ENCODE measurements at places on chromosomes 6 and 20. TPM values are rescaled to one million over a fixed set of nuclear protein-coding genes. Genes with fewer than 3 reads are reported as not detected.

Gene RBPJL
- not detected for total RNA-seq

Gene NKX2-4
- not detected for total RNA-seq

Gene SIRPG
- total RNA-seq: not detected

Gene CALHM4
- total RNA-seq: not detected

Gene SAPCD1
- total RNA-seq: 2.7 TPM

Gene TBXT
- total RNA-seq: not detected

Gene MRPL18
- total RNA-seq: 103 TPM

Gene SEMG2
- total RNA-seq: not detected

Gene WASF1
- total RNA-seq: 9.8 TPM

Gene SLC35D3
- total RNA-seq: 0.05 TPM

Gene TRIM40
- not detected for total RNA-seq

Gene EIF6
- total RNA-seq: 422 TPM

Gene TULP1
- not detected for total RNA-seq

Gene HLA-DQB1
- total RNA-seq: not detected

Gene PRRT1
- total RNA-seq: 0.69 TPM

Gene CENPW
- 40.2 TPM for total RNA-seq

Gene GDAP1L1
- not detected for total RNA-seq

Gene DNAH8
- total RNA-seq: not detected

Gene NOX3
- total RNA-seq: not detected

Gene CGA
- total RNA-seq: 0.21 TPM

Gene PKHD1
- total RNA-seq: not detected

Gene EPPIN
- not detected for total RNA-seq

Gene MYMX
- not detected for total RNA-seq

Gene KIF3B
- 24.4 TPM for total RNA-seq

Gene FAXC
- total RNA-seq: 6.4 TPM

Gene SLC22A2
- not detected for total RNA-seq

Gene FARS2
- total RNA-seq: 11.5 TPM

Gene MED20
- total RNA-seq: 16.1 TPM

Gene C6orf15
- total RNA-seq: not detected

Gene RAET1E
- total RNA-seq: 3.2 TPM

Gene SLC22A1
- total RNA-seq: 2.5 TPM

Gene PGM3
- 27.1 TPM for total RNA-seq

Gene PSMB1
- 241 TPM for total RNA-seq

Gene BPHL
- 22.9 TPM for total RNA-seq

Gene SLC26A8
- not detected for total RNA-seq

Gene WFDC2
- total RNA-seq: not detected

Gene BANF2
- total RNA-seq: not detected

Gene NOTCH4
- total RNA-seq: 0.36 TPM

Gene OLIG3
- not detected for total RNA-seq

Gene WFDC6
- total RNA-seq: not detected

Gene SCUBE3
- total RNA-seq: 0.03 TPM

Gene PRL
- not detected for total RNA-seq

Gene DDX43
- total RNA-seq: not detected

Gene PPIL6
- 2.9 TPM for total RNA-seq

Gene PXMP4
- 4.8 TPM for total RNA-seq

Gene TMC2
- not detected for total RNA-seq

Gene TPD52L2
- 125 TPM for total RNA-seq

Gene TAGAP
- not detected for total RNA-seq

Gene NTSR1
- total RNA-seq: 0.10 TPM

Gene LAMA4
- total RNA-seq: 1.7 TPM

Gene SPATA25
- total RNA-seq: 0.28 TPM

Gene SASH1
- total RNA-seq: 2.9 TPM

Gene TMEM63B
- total RNA-seq: 16.7 TPM

Gene ALDH5A1
- 7.0 TPM for total RNA-seq

Gene FOXC1
- 9.5 TPM for total RNA-seq

Gene HM13
- 272 TPM for total RNA-seq

Gene LINC00237
- not detected for total RNA-seq
